ENCODE measurements at places on chromosomes 11 and 22. TPM values are rescaled to one million over a fixed set of nuclear protein-coding genes. Genes with fewer than 3 reads are reported as not detected.

DNA sequence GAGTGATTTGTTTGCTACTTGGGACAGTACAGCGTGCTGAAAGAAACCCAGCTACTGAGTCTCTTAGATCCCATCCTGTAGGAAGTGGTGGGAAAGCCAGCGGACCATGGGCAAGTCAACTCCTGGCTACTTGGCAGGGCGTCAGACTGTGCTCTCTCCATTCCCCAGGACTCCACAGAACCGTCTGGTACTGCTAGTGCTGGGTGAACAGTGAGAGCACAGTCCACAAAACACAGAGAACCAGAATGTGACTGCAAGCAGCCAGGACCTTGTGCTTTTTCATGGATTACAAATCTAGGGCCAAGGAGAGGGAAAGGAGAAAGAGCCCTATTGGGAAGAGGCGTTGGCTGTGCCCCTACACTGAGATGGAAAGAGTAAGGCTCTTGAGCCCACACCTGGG, 10.2 kb downstream of the BID start:
- no peak for DNase-seq

DNA sequence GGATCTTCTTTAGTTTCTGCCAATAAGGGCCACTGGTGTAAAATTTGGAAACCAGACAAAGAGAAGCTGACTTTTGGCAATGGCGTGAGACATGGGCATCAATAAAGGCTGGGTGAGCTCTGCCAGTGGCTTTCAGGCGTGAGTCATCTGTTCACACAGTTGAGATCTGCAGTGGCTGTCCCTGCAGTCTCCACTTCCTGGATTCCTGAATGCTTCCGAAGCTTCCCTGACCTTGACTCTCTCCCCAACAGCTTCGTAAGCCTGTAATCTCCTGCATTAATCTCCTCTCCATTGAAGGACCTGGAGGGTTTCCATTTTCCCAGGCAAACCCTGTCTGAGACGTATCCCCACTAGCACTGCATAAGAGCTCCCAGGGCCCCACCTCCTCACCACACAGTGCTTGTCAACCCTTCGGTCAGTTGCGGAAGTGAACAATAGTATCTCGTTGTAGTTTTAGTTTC, 574.7 kb downstream of the TBC1D22A start:
- no peak for DNase-seq

DNA sequence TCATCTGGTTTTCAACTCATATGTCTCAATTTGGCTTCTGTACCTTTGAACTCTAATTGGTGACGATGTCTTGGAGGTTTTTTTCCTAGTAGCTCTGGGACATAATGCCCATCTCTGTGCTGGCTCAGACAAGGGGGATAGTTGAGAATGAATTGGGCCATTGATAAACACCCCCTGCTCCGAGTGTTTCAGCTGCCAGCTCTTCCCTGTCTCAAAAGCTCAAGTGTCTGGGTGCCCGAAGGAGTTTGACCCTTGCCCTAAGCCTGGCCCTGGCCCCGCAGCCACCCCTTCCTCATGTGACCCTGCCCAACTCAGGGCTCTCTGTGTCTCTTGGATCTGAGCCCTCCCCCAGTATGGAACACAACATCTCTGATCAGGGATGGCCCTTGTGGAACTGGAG, 3.0 kb downstream of the INSC start:
- DNase-seq: no peak

Gene EFCAB6
- 4.4 TPM for total RNA-seq

Gene PDE2A
- total RNA-seq: 26.6 TPM

Measured in gastrocnemius medialis (tissue), 4 donors.